NCI-H524 (cell line): ENCODE measurements at places on chromosomes 3 and 15.

GRCh38 chr3:16452261-16452660 is 61.2 kb downstream of the RFTN1 start:
- DNase-seq, result no peak

DNA sequence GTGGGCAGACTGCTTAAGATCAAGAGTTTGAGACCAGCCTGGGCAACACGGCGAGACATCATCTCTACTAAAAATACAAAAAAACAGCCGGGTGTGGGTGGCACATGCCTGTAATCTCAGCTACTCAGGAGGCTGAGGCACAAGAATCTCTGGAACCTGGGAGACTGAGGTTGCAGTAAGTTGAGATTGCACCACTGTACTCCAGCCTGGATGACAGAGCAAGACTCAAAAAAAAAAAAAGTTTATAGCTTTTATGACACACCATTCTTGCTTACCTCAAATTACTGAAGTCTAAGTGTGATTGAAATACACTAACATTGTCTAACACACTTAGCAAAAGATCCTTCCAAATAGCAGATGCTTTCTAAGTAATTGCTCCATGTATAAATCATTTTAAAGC is 207.6 kb downstream of the STAG1 start:
- no peak for DNase-seq

GRCh38 chr15:27059610-27060202 is 88.7 kb downstream of the GABRG3 start:
- DNase-seq, result peak; percentile 84

GRCh38 chr3:126834596-126835471 is 130.8 kb downstream of the CHCHD6 start:
- DNase-seq, result no peak

GRCh38 chr15:100158356-100158755 is 183.4 kb downstream of the ADAMTS17 start:
- no peak for DNase-seq

DNA sequence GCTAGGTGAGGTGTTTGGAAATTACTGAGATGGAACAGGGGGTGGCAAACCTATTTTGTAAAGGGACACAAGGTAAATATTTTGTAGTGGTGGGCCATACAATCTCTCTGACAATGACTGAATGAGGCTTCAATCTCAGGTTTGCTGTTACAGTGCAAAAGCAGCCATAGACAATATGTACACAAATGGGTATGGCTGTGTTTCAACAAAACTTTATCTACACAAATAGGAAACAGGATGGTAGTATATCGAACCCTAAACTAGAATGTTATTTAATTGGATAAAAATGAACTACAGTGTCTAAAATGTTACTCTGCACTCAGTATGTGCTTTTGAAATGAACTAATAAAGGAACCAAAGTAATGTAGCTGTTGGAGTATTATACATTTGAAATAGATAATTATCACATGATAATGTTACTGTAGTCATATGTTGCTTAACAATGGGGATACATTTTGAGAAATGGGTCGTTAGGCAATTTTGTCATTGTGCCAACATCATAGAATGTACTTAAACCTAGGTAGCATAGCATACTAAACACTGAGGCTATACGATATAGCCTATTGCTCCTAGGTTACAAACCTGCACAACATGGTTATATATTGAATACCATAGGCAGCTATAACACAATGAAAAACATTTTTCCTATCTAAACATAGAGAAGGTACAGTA is 495.2 kb upstream of the TBL1XR1 start:
- DNase-seq, result no peak

- no peak for DNase-seq
Observed at GRCh38 chr3:109687626-109688025, 350.3 kb upstream of the DPPA4 start.

- DNase-seq, result no peak
Observed at GRCh38 chr3:129365296-129366136, 62.9 kb downstream of the EFCAB12 start.

DNA sequence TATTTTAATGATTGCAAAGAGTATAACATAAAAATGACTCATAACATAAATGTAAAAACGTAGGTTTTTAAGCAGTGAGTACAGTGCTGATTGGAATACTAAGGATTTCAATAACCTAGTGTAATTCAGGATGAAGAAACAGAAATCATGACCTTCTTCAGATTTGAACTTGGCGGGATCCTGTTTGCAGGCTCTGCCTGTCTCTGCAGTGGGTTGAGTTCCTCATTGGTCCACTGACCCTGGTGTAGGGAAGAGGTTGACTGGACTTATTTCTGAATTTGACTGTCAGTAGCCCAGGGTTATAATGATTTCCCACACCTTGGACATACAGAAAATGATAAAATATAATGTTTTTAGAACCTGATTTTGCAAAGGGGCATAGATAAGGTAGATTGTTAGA is 171.7 kb downstream of the FNDC3B start:
- DNase-seq, result no peak

GRCh38 chr3:41600616-41601015 is 361.3 kb downstream of the ULK4 start:
- no peak for DNase-seq

DNA sequence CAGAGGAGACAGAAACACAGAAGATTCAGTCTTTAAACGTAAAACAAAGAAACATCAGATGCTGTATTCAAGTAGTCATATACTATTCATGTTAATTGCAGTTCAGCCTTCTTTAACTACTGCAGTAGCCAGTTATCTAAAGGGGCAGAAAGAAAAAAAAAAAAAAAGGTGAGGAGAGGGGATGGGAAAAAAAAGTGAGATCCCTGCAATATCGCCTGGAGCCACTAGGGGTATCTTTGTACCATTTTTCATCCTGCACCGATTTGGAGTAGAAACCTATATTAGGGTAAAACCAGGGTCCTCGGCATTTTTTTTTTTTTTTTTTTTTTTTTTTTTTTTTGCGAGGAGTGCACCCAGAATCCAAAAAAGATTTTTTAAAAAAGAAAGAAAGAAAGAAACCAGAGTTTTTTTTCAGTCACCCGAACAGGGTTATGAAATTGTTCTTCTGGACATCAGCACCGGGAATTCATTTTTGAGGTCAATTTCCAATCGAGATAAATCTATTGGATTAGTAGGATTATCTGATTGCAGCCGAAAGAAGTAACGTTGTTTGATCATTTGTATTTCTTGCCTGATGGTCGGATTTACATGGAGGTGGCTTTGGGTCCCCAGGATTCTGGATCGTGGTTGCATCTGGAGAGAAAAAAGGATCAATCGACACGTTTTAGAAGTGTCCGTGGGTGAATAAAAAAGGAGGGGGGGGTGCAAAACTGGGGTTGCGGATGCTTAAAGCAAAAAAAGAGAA is 186.7 kb downstream of the NLGN1 start:
- DNase-seq, result peak; percentile 51

GRCh38 chr15:52220937-52221660 is 29.9 kb upstream of the GNB5 start:
- DNase-seq, result no peak

GRCh38 chr15:85691350-85692240 is 103.1 kb downstream of the KLHL25 start:
- DNase-seq, result no peak

- DNase-seq, result no peak
Observed at GRCh38 chr15:69554279-69554961, 101.8 kb downstream of the RPLP1 start.

DNA sequence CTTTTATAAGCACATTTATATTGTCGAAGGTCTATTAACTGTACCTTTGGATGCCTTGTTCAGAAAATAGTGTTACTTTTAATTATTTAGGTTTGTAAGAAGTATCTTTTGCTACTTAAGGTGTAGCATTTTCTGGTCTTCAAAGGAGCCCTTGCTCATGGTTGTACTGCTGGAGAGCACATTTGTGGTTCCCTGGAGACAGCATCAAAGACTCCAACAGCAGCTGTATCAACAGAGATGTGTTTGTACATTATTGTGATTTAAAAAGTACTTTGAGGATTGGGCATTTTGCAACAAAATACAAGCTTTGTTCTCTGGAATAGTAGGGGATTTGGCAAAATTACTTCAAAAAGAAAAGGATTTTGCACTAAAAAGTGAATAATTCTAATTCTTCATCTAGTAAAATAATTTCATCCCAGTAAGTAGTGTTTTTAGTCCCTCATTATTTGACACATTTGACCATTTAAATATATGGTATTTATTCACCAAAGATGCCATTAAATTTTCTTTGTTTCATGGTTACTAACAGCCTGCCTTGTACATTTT is 16.5 kb downstream of the TBC1D23 start:
- DNase-seq, result no peak

- no peak for DNase-seq
Observed at GRCh38 chr3:130412991-130413560, 67.6 kb downstream of the COL6A5 start.

DNA sequence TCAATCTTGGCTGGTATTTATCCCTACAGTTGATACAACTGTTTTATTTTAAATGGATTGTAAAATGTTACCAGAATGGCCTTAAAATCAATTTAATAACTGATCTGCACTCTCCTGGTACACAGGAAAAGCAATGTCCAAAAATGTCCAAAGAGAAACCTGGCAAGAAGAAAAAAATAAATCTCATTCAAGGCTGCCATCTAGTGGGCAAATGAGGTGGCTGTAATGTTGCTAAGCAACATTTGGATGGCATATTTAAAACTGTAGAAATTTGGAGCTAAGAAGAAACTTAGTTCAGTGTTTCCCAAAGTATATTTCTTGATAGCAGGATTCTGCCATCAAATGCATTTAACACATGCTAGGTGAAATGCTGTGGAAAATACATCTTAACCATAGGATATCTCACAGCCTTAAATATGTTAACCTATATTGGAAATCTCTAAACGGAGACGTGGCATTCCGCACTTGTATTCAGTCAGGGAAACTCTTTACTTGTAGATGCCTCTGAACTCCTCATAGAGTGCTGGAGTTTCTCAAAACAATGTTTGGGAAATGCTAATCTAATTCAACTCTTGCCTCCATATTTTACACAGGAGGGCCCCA is 216.8 kb downstream of the ERC2 start:
- DNase-seq, result peak; percentile 24

- no peak for DNase-seq
Observed at GRCh38 chr3:79246875-79247724, 520.7 kb downstream of the ROBO1 start.

GRCh38 chr15:75872403-75872990 is 29.2 kb downstream of the UBE2Q2 start:
- DNase-seq, result no peak

- no peak for DNase-seq
Observed at GRCh38 chr15:95141486-95141885, 910.1 kb downstream of the MCTP2 start.

GRCh38 chr3:20700714-20701113 is 514.7 kb upstream of the SGO1 start:
- DNase-seq, result peak; percentile 19

DNA sequence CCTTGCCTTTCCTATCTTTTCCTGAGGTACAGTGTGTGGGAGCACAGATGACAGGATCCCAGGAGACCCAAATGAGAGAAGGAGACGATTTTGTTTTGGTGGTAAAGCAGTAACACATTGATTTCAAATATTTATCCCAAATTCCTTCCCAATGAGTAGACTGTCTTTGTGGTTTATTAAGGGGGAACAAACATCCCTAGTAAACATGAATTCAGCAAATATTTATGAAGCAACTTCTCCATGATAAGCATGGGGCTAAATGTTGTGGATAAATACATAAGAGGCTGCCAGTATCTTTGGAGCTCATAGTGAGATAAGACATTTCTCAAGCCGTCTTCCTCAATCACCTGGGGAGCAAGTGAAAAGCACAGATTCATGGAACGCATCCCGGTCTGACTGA is 460.8 kb upstream of the CFAP20DC start:
- DNase-seq, result no peak

DNA sequence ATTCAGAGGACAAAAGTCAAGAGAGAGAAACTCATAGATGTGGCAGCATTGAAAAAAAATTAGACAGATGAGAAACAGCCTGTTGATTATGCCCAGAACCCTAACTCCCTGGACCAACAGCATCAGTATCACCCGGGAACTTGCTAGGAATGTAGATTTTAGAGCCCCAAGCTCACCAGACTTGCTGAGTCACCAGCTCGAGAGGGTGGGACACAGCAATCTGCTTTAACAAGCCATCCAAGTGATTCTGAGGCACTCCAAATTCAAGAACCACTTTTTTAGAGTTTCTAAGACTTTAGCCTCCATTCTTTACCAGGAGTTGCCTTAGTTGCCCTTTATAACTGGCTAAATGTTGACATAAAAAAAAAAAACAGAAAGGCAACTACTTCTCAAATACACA is 70.9 kb downstream of the CGGBP1 start:
- DNase-seq, result no peak

DNA sequence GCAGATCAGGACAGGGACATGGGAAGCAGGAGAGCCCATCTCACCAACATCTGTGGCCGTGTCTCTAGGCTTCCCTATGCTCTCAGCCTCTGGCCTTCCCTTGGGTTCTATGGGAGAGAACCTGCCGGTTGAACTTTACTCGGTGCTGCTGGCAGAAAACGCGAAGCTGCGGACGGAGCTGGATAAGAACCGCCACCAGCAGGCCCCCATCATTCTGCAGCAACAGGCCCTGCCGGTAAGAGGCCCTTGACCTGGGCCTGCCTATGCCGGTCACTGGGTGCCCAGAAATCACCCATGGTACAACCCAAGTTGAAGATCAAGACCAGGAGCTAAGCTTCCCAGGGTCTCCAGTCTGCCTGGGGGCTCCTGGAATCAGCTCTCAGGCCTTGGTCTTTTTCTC is 34.8 kb downstream of the CYP11A1 start:
- no peak for DNase-seq

DNA sequence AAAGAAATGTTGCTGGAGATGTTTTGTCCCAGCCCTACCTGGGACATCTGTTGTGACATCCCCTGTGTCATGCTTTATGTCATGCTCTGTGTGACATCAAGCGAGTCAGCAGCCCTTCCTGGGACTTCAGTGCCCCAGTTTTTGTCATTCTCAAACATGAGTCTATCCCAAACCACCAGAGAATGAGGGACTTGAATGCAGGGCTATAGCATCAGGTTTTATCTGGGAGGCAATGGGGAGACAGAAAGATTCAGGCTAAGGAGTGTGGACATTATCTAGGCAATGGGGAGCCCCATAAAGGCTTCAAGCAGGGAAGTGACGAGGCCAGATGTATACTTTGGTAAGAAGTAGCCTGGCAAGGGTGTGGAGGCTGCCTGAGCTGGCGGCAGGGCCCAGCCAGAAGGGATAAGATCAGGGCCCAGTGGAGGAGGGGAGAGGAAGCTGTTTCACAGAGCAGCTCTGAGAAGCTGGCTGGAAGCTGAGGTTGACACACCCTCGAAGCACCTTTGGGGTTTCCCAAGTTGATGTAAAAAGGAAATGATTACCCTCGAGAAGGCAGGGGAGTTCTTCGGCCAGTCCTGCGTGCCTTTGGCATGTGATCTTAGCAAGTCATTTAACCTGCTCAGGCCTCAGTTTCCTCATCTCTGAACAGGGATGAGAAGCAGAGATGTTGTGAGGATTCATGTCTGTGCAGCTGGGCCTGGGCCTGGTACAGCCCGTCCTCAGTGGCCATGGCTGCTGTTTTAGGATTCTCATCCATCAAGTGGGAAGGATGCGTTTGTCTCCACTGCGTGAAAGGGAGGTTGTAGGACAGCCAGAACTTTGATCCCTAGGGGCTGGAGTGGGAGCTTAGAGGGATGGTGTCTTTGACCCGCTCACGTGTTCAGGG is 34.3 kb downstream of the IRAK2 start:
- no peak for DNase-seq

- DNase-seq, result no peak
Observed at GRCh38 chr15:42996871-42997270, 76.3 kb upstream of the TTBK2 start.
